ENCODE measurements at places on chromosomes 13 and 19.

DNA sequence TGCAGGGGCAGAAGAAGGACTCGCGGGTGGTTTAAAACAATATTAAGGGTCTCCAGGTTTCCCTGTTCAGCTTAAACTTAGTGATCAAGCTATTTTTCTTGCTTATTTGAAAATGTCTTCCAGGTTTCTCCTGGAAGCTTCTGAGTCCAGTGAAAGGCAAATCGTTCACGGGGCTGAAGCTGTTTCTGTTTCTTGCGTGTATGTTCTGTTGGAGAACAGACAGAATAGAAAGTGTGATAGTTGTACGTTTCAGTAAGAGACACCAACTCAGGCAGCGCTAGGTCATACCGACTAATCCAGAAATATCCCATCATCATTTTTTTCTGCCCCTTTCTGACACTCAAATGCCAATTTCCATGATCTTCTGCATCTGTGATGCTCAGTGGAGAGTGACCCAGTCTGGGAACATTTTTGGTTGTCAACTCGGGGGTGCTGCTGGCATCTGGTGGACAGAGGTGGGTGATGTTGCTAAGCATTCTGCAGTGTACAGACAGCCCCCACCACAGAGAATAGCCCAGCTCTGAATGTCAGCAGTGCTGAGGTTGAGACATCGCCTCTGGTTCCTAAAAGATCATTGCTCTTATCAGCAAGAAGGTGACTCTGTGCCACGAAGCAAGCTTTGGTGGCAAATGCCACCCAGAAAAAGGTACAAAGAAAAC is 4.3 kb downstream of the KLF2 start:
- DNase-seq: peak; percentile 34

DNA sequence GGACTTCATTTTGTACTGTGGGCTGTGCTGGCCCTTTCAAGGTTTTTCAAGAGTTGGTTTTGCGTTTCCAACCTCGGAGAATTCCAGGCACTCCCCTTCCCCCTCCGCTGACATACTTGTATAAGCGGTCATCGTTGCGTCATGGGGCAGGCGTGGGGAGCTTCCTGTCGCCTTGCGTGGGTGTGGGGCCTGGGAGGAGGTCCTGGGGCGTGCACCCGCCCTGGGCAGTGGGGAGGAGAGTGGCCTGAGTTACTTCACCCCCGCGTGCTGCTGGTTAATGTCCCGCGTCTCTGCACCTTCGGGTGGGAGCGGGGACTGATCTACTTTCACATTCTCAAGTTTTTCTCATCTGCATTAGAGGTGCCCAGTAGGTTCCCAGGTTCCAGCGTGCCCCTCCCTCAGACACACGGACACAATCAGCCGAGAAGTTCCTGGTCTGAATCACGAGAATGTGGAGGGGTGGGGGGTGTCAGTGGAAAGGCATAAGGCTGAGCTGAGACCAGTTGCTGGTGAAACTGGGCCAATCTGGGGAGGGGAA is 4.1 kb downstream of the IER2 start:
- peak; percentile 90 for DNase-seq

DNA sequence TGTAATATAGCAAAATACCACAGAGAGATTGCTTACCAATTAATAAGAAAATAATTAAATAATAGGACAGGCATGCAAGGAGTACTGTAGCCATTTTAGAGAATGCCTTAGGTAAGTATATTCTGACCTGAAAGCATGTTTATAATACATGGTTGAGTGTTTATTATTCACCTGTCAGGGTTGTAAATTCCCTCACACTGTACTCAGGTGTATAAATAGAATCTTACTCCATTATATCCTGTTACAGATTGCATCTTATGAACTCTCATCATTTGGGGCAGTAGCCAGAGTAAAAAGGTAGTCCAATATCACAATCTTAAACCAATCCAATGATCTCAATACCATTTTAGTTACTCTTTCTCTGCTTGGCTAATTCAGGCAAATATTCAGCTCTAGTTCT is 35.8 kb upstream of the GTF2F2 start:
- DNase-seq: no peak

DNA sequence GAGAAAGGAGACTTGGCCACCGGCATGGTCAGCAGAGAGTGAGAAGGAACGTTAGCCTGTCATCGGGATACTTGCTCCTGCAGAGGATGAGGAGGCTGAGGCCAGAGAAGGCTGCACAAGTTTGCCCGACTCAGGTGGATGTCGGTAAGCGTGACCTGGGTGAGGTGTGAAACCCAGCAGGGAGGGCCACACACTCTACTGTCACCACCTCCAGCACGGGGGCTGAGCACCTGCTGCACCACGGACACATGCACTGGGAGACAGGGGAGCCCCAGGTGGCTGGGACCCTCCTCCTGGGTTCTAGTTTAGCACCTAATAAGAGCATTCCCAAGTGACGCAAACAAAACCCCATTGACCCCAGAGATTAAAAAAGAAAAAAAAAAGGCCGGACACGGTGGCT is 17.3 kb downstream of the MLLT1 start:
- no peak for DNase-seq

DNA sequence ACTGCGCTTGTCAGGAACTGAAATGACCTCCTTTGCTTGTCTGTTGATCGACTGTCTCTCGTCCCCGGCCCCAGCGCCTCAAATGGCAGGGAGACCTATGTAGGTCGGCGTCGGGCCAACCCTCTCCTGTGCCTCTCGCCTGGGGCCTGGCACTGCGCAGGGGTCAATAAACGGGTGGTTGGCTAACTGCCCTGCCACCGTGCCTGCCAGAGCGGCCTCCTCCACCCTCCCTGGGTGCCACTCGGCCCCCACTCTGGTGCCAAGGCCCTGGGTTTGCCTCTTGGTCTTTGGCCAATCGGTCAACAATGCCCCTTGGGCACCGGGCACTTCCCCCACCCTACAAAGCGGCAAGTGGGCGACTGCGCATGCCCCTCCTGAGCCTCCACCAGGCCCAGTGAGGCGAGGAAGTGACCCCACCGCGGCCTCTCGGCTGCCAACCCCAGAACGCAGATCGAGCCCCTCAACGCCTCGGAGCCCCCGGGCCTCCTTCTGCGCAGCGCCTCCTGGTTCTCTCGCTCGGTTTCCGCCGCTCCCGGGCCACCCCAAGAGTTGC is 1.1 kb downstream of the KEAP1 start:
- peak; percentile 75 for DNase-seq

DNA sequence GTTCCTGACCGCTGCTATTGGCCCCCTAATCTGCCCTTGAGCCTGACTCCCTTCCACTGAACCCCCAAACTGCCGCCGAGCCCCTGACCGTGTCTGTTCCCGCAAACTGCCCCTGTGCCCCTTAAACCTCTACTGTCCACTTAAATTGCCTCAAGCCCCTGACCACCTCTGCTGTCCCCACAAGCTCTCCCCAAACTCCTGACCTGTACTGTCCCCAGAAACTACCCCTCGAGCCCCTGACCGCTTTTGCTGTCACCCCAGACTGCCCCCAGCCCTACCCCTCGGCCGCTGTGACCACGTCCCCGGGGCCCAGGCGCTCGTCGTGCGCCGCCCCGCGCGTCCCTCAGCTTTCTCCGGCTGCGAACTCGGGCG is 382 bp downstream of the ZNF77 start:
- no peak for DNase-seq

GRCh38 chr13:25375727-25376358 is 4.1 kb downstream of the ATP8A2 start:
- peak; percentile 72 for DNase-seq

DNA sequence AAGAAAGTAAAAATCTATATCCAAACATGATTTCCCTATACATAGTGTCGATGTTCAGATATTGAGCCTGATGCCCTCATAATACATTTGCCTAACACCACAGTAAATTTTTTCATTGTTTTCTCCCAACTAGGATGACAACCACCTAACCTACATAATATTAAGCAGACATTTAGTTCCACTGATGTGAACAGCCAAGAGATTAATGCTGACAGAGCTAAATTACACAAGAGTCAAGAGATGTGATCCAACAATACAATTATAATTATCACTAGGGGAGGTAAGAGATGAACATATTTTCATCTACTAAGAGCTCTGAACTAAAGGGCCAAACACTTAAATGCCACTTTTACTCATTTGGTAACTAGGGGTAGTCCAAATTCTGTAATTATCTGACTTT is 145.9 kb downstream of the DACH1 start:
- DNase-seq: no peak

DNA sequence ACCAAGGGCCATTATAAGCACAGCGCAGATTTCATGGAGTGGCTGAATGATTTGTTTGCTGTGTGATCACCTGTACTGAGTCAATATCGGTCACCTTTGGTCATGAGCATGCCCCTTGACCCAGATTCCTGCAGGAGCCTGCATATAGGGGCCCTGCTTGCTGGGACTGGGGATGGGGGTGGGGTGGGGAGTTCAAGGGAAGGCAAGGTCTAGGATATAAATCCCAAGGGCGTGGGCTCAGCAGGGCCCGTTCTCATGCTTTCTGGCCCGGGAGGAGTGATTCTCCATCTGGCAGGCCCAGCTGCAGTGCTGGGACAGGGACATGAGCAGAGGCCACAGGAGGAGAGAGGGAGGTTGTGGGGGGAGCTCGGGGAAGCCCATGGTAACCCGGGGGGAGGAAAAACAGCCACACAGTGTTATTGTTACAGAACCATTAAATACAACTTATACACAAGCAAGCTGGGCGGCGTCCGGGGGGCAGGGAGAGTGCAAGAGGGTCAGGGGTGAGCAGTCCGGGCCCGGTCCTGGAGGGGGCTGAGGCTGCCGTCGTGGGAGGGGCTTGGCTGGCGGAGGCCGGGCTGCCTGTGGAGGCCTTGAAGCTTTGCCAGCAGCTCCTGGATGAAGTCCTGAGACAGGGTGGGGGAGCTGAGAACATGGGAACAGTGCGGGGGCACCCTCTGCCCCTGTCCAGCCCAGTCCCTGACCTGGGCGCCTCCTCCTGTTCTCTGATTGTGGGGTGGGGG is 5.2 kb downstream of the PPP1R14A start:
- DNase-seq: peak; percentile 97

- peak; percentile 16 for DNase-seq
Observed at GRCh38 chr13:112995395-112996191, 26.6 kb downstream of the MCF2L start.

GRCh38 chr13:66617786-66618185 is 612.4 kb downstream of the PCDH9 start:
- no peak for DNase-seq

- no peak for DNase-seq
Observed at GRCh38 chr19:48955308-48955958, 758 bp downstream of the BAX start.

GRCh38 chr13:24660023-24660741 is 20.0 kb upstream of the ATP12A start:
- DNase-seq: no peak

All from DMS53 (cell line).